Left forelimb (tissue), 1 donor: ENCODE measurements at places on chromosomes 2 and 18.

GRCh38 chr2:55224761-55225261 is 7.3 kb downstream of the CLHC1 start:
- no peak for DNase-seq

- peak; percentile 72 for DNase-seq
These were observed 694 bp downstream of the UNC50 start for GRCh38 chr2:98608962-98609604.

GRCh38 chr2:29115797-29116781 is 874 bp downstream of the CLIP4 start:
- no peak for DNase-seq

GRCh38 chr2:215573496-215573895 is 137.6 kb upstream of the FN1 start:
- DNase-seq, result no peak

DNA sequence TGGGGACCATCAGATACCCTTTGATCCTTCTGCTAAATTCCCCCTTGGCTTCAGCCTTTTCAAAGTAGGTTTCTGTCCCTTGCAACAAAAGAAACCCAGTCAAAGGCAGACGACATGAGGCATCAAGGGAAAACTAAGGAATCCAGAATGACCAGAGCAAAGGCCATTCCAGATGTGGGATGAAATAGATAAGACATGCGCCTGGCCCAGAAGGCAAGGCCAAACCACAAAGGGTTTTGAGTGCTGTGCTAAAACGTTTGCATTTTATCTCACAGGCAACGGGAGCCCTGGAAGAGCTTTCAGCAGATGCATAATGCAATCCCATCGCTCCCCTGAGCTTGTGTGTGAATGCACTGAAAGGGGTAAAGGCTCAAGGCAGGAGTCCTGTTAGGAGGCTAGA is 17.7 kb downstream of the CXCR1 start:
- no peak for DNase-seq

DNA sequence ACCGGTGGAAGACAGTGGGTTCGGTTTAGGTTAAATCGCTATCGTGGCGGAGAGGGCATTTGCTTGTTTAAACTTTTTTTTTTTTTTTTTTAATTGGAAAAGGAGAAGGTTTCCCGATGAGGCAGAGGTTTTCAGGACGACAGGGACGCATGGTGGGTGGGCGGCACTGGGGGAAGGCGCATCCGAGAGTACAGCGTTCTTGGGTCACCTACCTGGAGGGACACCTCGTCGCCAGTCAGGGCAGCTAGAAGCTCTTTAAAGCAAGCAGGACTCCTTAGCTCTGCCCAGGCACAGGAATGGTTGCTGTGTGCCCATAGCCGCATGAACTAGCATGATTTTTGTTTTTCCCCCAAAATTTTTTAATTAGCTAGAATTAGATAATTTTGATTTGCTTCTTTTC is 437 bp downstream of the LDLRAD4 start:
- DNase-seq, result no peak

- DNase-seq, result no peak
These were observed 46.2 kb downstream of the FAM168B start for GRCh38 chr2:131046918-131047652.

GRCh38 chr2:29518010-29518409 is 402.8 kb downstream of the CLIP4 start:
- no peak for DNase-seq

GRCh38 chr2:45925026-45925425 is 273.6 kb downstream of the PRKCE start:
- no peak for DNase-seq

- no peak for DNase-seq
These were observed 7.3 kb downstream of the PLA2R1 start for GRCh38 chr2:160054984-160055725.

DNA sequence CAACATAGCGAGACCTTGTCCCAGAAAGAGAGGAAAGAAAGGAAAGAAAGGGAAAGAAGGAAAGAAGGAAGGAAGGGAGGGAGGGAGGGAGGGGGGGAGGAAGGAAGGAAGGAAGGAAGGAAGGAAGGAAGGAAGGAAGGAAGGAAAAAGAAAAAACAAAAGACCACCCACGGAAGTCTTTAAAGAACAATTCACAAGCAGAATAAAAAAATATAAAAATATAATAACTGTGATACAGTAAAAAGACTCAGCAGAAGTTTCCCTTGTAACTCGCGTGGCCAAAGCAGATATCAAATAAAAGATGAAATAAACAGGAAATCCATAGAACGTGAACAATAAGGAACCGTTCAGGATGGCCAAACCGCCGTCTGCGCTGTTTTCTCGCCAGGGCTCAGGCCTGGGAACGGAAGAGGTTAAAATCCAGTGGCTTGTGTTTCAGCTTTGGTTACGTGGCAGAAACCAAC is 1.2 kb upstream of the SLC1A4 start:
- no peak for DNase-seq

DNA sequence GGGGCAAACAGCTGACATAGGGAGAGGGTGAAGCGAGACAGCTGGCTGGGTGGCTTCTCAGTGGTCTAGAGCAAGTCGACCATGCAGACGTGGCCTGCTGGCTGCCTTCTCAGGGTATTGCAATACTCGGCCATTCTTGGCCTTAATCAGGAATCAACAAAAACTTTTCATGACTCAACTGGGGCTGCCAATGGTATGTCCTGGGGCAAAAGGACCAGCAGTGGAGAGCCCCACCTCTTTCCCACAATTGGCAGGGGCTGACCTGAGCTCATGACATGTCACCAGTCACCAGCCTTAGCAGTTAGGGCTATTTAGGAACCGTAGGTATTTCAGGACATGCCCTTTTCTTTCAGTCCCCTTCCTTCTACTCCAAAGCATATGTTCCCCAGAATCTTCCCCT is 19.1 kb downstream of the PLA2R1 start:
- no peak for DNase-seq

- DNase-seq, result no peak
These were observed 164.9 kb downstream of the BABAM2 start for GRCh38 chr2:28055325-28055970.

DNA sequence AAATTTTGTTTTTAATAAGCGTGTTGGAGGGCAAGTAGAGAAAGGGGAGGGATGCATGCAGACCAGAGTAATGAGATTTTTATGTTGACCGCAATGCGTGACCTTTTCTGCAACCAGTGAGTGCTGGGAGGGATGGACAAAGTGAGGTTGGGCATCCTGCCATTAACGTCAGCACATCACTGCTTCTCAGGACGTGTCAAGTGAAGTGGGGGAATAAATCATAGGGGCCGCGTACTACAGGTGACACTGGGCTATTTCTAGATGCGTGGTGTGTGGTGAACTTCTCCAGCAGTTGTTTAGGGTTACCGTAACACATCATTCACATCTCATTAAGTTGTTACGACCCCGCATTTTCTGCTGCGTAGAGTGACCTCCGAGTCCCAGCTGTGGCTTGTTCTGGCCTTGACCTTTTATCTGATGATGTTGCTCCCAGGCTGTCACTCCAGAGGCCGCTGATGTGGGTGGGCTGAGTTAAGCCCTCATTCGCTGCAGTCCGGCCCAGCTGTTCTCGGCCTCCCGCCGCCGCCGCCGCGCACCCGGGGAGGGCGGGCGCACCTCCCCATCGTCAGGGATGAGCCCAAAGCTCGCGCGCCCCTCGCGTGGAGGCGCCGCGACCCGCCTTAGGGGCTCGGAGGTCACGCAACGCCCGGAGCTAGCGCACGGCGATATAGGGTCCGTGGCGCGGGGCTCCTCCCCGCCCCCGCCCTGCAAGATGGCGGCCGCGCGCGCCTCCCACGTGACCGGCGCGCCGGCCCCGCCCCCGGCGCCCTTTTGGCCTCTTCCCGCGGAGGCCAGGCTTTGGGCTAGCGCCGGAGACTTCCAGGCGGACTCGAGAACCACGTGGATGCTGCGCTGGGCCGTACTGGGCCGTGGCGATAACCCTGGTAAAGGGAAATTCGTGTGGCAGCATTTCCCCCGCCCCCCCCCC is 3.5 kb downstream of the ZCCHC2 start:
- DNase-seq, result peak; percentile 88

DNA sequence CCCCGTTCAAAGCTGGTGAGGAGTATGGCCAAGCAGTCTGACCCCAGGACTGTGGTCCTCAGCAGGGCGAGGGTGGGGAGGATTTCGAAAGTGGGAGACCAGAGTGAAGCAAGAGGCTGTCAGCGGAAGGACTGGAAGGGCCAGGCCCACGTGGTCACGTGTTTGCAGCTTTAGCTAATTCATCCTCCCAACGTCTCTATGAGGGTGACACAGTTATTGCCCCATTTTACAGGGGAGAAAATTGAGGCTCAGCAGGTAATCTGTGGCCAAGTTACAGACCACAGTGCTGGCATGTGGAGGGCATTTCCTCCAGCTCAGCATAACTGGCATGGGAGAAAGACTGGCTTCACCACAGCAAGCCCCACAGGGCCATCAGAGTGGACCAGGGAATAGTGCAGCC is 45.4 kb upstream of the LTBP1 start:
- no peak for DNase-seq

DNA sequence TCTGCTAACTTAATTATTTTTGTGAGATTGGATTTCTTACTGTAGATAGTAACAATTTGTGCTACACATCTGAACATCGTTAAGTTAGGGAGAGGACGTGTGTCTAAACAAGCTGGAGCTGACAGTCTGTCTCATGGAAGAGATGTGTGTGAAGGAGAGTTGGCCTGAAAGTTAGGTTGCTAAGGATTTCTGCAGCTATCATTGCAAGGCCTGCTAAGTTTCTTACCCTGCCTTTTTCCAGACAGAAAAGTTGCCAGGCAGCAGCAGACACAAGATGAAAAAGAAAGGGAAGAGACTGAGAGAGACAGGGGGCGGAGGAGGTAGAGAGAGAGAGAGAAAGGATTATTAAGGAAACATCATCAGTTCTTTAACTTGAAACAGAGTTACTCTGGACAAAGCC is 4.1 kb upstream of the LRP1B start:
- DNase-seq, result no peak

DNA sequence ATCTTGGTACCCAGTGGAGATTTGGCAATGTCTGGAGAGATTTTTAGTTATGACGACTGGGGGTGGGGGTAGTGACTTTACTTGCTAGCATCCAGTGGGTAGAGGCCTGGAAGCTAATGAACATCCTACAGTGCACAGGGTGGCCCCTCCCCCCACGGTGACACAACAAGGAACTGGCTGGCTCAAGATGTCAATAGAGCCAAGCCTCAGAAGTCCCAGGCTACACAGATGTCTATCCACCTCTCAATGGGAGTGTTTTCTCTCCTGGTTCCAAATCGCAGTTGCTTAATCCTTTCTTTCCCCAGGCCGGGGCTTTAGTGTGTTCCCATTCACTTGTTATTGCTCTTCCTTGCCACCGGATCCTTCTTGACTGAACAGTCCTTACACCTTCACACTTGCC is 9.3 kb upstream of the CCBE1 start:
- no peak for DNase-seq

GRCh38 chr2:14907014-14907612 is 274.6 kb downstream of the LRATD1 start:
- DNase-seq, result no peak

DNA sequence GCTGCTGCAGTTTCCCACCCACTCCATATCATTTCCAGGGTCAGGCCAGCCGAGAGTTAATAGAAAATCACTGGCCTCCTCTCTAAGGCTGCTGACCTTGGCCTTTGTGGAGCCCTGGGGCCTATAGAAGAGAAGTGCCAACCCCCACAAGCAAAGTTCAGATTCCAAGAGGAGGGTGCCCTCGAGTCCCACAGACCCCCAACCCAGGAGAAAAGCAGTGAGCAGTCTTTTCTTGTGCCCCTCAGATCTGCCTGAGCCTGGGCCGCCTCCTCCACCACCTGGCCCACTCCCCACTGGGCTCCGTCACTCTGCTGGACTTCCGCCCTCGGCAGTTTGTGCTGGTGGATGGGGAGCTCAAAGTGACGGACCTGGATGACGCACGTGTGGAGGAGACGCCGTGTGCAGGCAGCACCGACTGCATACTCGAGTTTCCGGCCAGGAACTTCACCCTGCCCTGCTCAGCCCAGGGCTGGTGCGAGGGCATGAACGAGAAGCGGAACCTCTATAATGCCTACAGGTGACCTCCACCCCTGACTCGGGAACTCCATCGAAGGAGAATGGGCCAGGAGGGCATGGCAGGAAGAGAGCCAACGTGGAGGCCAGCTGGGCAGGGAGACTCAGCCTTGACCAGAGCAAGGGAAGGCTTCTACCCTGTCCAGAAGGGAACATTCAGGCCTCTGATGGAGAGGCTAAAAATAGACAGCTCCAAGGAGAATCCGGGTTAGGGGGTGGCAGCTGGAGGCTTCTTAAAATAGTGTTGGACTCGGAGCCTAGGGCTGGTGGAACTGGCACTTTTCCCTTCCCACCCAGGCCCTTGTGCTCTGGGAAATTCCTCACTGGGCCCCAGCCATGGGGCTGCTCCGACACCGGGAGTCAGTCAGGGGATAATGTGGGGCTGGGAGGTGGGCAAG is 6.2 kb downstream of the PKDCC start:
- peak; percentile 58 for DNase-seq

GRCh38 chr2:98242003-98242402 is 104.3 kb upstream of the CNGA3 start:
- DNase-seq, result no peak

DNA sequence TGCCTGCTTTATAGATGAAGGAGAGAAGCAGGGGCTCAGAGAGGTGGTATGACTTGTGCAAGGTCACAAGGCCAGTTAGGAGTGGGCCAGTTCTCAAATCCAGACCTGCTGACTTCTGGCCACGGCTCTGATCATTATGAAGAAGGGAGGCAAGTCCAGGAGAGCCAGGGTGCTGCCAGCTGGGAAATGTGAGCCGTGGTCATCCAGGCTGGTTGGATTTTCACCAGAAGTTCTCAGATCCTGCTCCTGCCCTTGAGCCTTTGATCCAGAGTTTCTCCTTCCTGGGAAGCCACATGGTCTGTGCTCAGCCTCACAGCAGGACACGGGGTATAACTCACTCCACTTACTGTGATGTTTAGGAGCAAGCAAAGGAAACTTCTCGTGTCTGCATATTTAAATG is 239.9 kb downstream of the KLHL29 start:
- no peak for DNase-seq

GRCh38 chr2:216281876-216282275 is 90.4 kb downstream of the MARCHF4 start:
- DNase-seq, result no peak

DNA sequence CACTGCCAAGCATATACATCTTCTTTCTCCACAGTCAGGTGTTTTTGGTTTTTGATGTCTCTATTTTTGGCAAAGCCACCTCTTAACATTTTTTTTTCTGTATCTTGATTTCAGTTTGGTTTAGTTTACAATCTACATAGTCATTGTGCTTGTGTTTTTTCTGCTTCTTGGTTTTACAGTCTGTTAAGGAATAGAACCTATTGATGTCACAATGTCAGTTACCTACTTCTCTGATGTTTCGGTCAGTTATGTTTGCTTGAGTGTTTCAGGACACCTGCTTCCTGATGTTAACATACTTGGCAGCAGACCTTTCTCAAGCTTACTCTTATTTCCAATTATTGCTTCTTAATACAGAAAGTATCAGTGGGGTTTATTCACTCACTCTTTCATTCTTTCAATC is 253.3 kb downstream of the SPAG16 start:
- DNase-seq, result no peak
